Stimulated activated CD4-positive, alpha-beta T cell treated with anti-CD3 and anti-CD28 coated beads, TNF-alpha, amount 100 ng/mL, for 1 hour (primary cell): ENCODE measurements at places on chromosomes 6 and 20.

DNA sequence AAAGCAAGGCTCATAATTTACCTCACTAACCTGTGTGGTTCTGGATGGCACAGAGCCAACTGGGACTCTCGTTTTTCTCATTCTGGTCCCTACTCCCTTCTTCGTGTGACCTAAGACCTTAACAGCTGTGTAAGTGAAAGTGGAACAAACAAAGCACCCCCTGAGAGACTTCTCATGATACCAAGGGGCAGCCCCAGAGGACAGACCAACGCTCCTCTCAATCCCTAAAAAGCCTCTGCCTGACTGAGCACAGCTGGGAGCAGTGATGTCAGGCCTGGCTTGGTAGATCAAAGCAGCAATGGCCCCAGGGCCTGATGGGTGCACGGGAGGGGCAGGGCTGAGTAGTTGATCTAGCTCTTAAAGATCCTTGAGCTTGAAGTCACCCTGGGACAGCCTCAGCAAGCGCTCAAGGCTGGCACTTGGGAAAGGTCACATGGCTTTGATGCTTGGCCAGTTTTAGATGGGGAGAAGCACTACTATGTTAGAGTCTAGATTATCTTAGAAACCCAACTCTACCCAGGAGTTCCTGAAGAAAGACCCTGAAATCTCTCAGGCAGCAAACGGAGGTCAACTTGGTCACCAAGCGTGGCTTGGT lies 16.2 kb upstream of the TGM2 start:
- DNase-seq: no peak

GRCh38 chr6:118523216-118523615 lies 24.9 kb upstream of the PLN start:
- DNase-seq: no peak

DNA sequence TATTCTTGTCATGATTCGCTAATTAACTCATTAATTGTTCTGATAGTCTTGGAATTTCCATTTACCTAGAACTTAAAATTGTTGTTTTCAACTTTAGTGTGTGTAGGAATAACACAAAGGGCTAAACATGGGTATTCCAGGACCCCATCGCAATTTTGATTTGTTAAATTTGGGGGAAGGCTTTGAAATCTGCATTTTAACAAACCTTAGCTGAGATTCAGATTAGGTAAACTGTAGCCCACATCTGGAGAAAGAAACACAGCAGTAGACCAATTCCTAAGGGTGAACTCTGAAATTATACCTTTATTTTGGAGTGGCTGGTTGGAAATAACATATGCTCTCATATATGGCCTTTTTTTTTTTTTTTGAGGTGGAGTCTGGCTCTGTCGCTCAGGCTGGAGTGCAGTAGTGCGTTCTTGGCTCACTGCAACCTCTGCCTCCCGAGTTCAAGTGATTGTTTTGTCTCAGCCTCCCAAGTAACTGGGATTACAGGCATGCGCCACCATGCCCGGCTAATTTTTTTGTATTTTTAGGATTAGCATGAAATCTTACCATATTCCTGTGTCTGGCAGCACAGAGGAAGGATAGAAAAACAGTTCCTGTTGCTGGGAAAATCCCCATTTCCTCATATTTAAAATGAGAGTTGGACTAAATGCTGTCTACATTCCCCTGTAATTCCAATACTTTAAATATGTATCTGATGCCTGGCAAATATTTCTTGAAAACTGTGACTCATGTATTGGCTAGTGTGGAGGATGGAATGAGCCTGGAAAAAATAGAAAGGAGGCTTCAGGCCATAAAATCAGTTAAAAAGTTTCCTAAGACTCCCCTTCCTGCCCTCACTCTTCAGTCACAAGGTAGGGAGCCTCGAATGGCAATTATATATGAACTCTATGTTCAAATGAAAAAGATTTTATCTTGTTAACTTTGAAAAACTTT lies 96.7 kb upstream of the FAM184A start:
- no peak for DNase-seq

GRCh38 chr6:116072368-116072767 lies 11.7 kb upstream of the FRK start:
- DNase-seq: no peak

- DNase-seq: no peak
Measured at GRCh38 chr20:12777016-12777415, 231.8 kb upstream of the SPTLC3 start.

GRCh38 chr6:128400875-128401274 lies 119.5 kb downstream of the PTPRK start:
- no peak for DNase-seq

DNA sequence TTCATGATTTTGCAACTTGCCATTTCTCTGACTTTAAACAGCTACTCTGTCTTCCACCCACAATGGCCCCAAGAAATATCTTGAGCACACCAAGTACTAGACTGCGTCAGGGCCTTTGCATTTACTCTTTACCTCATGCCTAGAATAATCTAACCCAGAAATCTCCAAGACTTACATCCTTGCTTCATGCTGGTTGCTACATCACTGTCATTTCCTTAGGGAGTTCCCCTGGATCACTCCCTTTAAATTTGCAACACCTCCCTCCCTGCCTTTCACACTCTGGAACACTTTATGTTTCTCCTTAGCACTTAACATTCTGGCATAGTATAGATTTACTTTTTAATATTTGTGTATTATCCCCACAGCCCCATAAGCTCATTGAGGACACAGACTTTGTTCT lies 4.9 kb upstream of the ELOVL5 start:
- no peak for DNase-seq

GRCh38 chr6:95551678-95552324 lies 25.5 kb upstream of the MANEA start:
- no peak for DNase-seq

DNA sequence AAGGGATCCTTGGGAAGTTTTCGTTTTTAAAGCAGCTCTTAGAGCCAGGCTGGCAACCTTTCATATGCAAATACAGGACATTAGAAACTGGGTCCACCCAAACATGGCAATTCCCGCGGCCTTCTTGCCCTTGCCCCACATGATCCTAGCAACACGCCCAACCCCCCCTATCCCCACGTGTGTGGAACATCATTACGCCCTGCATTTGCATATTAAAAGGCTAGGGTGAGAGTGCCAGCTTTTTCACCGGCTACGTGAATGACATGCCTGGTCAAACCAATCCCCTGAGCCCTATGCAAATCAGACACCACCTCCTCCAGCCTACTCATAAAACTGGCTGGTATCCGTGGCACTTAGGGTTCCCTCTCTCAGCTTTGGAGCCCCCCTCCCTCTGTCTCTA lies 88.1 kb downstream of the TNFRSF21 start:
- DNase-seq: no peak

DNA sequence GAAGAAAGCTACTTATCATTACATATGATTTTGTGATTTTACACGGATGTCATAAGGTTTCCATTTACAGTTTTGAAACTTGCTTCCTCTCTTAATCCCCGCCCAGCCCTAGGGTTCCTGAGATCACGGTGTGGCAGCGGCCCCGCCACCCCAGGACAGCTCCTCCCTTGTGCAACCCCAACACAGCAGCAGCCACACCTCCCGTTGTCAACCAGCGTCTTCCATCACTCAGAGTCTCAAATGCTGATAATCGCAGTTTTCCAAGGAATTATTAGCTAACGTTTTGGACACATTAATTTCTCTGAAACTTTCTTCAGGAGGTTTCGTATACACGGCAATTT lies 204.8 kb downstream of the THBS2 start:
- no peak for DNase-seq

- no peak for DNase-seq
Measured at GRCh38 chr6:42401613-42401951, 50.1 kb downstream of the TRERF1 start.

DNA sequence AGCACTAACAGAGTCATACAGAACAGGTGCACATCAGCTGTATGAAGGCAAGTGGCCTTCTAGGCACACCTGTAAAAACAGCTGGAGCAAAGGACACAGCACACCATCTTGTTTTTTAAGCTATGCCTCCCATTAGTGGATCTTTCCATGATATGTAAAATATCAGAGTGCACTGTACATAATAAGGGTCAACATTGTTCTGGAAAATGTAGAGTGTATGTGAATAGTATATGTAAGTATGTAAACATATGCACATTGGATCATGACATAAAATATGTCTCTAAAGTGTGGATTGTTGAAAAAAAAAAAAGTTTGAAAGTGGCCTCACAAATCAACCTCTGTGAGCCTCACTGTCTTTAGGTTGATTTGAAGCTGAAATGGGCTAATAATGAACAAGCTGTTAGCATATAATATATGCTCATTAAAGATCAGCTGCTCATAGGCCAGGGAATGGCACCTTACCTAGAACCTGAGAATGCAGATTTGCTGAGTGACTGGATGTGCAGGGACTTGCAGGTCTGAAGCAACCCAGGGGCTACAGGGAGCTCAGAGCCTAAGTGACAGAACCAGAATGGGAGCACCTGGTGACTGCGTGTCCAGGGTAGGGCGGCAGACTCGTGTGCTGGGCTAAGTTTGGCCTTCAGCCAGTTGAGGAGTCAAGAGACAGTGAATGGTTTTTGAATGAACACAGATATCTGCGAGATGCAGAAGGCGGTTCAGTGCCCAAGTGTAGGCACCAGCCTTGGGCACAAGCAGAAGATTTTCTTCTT lies 198.6 kb downstream of the TMEM242 start:
- no peak for DNase-seq

GRCh38 chr6:98929498-98930060 lies 18.2 kb downstream of the FBXL4 start:
- no peak for DNase-seq

DNA sequence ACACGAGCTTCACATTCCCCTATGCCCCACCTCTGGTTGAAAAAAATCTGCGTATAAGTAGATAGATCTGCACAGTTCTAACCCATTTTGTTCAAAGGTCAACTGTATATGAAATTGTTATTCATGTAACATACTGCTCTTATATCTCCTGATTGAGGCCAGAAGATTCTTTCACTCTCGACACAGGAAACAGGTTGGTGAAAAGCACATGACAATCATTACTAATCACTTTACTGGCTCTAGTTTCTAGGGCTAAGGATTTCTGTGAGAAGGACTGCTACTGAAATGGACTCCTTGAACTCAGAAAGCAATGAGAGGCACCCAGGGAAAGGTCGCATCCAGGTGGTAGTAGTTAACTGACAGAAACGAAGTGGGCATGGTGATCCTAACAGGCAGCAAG lies 21.7 kb downstream of the PDSS2 start:
- DNase-seq: no peak

DNA sequence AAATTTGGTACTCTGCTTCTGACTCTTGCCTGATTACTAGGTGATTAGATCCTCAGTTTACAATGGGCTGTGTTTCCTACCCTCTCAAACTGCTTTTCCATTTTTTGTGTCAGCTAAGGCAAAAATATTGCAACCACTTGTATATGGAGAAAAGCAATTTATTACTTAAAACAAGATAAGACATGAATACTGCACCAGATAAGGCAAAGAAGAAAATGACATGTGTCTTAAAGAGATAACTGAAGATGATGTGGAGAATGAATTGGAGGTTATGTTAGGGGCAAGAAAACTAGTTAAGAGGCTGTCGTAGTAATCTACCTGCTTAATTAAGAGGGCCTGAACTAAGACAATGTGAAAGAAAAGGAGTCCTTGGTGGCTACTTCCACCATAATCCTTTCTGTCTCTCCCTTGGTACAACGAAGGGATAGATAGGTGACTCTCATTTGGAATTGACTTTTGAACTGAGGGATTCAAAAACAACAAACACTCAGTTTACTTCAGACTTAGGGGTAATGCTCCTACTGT lies 16.3 kb upstream of the REV3L start:
- DNase-seq: no peak

DNA sequence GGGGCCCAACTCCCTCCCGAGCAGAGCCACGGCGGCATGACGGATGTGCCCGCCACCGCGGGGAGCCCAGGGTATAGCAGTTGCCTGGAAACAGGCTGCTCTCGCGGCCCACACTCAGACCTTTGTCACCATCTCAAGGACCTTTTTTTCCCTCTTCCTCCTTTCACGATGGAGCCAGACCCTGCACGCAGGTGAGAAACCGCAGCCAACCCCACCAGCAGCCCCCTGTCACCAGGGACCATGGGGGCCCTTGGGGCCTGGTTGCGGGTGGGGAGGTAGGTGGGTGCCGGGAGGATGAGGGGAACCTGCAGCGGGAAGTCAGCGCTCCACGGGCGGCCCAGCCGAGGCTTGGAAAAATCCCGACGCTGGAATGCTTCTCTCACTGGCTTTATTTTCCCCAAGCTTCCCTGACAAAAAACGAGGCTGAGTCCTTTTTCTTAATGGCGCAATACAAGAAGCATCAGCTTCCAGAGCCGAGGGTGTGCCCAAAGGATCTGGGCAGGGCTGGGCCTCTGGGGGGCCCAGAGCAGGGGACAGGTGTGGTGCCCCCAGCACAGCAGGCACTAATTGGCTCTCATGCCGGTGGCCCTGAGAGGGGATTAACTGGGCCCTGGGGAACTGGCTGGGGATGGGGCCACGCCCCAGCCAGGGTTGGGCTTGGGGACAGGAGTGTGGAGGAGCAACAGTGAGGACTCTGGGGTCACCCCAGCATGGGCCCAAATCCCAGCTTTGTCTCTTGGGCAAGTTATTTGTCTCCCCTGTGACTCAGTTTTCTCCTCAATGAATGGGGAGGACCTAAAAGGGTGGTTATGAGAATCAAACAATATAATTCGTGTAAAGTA lies 23.9 kb downstream of the NOL4L start:
- DNase-seq: no peak

DNA sequence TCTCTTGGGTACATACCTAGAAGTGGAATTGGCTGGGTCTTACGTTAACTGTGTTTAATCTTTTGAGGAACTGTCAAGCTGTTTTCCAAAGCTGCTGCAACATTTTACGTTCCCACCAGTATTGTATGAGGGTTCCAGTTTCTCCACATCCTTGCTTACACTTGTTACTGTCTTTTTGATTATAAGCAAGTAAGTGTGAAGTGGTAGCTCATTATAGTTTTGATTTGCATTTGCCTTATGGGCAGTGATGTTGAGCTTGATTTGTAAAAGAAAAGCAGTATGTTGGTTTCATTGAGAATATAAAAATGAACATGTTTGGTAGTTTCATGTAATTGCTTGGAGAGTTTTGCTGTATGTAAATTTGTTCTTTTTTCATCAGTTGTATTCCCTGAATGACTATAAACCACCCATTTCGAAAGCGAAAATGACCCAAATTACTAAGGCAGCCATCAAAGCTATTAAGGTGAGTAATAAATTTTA lies 40.4 kb downstream of the SCAF8 start:
- no peak for DNase-seq

DNA sequence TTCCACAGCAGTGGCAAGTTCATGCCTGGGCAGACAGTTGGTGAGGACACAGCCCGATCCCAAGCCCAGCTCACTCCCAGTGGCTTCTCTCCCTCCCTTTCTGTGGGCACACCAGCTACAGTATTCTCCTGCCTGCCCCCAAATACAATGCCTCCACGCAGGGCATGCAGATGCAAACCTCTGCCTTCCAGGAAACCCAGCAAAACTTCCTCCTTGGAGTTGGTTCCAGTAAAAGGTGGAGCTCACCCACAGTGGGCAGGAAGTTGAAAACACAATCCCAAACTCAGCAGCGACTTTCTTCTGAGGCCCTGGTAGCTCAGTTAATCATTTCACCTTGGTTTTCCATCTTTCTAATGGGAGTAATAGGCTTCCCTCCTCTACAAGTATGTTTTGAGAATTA lies 93.7 kb downstream of the LY86 start:
- no peak for DNase-seq
